Glutamatergic neuron (in vitro differentiated cells): ENCODE measurements at places on chromosomes 6 and 20.

DNA sequence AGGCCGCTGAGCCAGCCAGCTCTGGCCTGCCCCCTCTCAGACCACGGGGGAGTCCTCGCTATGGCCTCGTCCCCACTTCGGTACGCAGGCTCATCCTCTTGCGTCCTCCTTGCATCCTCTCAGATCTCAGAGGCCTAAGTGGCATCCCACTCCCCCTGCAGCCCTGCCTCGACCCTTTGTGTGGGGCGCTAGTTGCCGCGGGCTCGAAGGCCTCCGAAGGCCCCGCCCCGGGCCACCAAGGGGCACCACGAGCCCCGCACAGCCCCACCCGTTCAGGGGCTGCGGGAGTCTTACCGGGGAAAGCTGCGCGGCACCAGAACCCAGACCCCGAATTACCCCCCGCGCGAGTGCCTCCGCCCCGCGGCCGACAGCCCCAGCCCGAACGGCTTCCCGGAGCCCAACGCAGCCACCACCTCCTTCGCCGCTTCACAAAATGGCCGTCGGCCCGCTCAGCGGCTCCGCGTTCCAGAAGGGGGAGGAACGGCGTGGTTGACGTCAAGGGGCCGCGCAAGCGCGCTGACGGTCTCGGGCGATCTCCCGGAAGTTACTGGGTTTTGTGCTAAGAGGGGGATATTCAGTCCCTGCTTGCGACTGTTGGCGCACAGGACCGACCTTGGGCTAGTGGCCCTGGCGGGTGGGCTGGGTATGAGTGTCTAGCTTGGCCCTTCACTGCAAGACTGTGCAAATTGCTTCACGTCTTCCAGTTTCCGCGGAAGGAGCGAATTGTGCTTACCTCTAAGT is at the start of the genes CPNE1 and RBM12:
Gene CPNE1 (minus strand): TSS at position 435 of the 741 bp plus-strand sequence. CDS start 31,977 bp downstream, outside the sequence.
Gene RBM12 (minus strand): TSS at position 435 of the 741 bp plus-strand sequence. CDS start 9,578 bp downstream, outside the sequence.
- DNase-seq = peak; percentile 94

DNA sequence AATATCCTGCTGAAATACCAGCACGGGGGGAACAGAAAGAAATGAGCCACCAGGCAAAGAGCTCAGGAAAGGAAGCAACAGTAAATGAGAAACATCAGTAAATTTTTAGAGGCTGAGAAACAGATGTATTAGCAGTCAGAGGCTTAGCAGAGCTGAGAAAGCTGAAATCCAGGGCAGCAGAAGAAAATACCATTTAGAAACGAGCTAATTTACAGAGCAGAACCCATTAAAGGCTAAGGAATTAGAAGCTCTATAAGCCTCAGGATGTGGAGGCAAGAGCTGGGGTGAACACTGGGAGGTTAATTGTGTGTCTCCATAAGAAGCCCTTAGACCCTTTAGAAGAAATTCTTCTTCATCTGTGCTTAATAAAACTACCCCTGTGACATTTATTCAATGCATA is 178.6 kb upstream of the RGS17 start:
- no peak for DNase-seq

- peak; percentile 47 for DNase-seq
Observed at GRCh38 chr6:47097092-47097945, 55.2 kb upstream of the ADGRF1 start.

DNA sequence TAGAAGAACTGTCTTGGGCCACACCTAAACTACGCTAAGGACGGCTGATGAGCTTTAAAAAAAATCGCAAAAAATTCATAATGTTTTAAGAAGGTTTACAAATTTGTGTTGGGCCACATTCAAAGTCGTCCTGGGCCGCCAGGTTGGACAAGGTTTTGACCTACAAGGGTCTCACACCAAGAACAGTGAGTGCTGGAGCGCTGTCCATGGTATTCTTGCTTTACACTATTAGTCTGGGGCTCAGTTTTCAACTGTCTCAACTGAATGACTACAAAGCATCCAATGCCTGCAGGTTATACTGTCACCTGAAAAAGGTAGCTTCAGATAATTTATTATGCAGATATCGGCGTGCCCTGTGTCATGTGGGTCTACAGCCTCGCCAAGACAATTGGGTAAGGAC is 3.7 kb upstream of the FAXC start:
- no peak for DNase-seq

DNA sequence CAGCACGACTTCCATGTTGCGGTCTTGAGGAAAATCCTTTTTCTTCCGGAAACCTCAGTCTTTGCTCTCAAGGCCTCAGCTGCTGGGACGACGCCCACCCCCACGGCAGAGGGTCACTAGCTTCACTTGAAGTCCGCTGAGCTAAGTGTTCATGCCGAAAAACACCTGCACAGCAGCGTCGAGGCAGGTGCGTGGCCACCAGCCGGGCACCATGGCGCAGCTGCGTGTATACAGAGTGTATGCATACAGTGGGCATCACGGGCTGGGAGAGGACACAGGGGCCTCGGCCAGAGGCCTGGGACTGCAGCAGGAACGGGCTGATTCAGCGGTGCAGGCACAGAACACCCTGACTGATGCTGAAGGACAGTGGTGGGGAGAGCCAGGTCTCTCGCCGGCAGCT is 20.1 kb downstream of the KCNQ2 start:
- DNase-seq = no peak

DNA sequence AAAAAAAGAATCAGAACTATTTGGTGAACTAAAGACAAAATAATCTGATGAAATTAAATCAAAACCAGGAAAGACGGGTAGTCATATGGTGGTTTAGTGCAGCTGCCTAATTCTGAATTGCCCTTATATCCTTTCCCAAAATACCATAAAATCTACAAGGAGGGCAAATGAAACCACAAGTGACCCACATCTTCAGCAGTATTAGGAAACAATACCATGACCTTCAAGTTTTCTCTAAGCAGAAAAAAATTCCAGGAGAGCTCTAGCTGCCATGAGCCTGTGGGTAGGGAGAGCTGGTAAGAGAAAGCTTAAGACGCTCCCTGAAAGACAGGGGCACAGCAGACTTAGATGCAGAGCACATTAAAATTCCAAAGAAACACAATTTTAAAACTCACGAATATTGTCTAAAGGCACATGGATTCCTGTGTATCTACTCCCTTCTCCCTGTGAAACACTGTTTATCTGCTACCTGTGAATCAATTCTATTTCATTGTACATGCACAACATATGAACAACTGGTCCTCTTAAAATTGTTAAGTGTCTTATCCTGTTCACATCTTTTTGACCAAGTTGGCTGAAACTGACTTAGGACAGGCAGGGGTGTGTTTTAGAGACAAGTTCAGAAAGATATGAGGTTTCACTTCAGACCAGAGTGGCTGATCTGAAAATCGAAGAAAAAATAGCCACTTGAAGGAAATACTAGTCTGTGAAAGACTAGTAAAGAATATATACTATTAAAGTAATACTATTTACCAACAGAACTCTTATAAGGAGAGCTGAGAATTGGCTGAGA is 153.6 kb upstream of the SHLD1 start:
- DNase-seq = no peak

DNA sequence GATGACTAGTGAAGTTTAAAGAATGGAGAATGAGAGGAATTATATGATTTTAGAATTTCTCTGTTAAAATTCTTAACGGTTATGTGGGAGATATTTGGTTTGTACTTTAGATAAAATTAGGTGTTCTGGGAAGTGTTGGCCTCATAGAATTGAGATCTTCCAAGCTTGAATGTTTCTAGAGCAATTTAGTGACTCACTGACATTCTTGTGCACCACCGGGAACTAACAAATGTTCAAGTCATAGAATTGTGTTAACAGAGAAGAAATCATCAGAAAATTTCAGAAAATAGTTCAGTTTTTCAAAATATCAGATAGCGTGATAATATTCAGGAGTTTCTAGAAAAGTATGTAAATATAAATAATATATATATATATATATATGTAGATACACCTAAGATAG is 67.9 kb upstream of the BMP5 start:
- no peak for DNase-seq

- no peak for DNase-seq
Observed at GRCh38 chr6:47200536-47201334, 109.0 kb downstream of the TNFRSF21 start.

GRCh38 chr20:62893700-62894099 is 32.1 kb upstream of the TCFL5 start:
- no peak for DNase-seq

GRCh38 chr20:57498425-57499400 is 26.2 kb downstream of the CTCFL start:
- no peak for DNase-seq

DNA sequence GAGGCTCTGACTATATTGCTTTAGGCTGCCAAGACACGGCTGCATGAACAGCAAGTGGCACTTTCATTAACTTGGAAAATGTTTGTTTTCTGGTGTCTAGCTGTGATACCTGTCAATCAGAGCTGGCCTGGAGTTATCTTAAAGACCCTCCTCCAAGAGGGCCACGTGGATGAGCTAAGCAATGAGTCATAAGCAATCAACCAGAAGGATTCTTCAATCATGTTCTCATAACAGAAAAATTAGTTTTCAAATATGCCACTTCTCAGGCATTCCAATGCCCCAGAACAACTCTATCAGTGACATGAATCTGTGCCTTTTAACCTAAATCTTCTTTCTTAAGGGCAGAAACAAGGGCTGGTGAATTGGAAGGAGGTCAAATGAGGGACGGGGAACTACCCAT is 283.0 kb downstream of the HTR1B start:
- no peak for DNase-seq

DNA sequence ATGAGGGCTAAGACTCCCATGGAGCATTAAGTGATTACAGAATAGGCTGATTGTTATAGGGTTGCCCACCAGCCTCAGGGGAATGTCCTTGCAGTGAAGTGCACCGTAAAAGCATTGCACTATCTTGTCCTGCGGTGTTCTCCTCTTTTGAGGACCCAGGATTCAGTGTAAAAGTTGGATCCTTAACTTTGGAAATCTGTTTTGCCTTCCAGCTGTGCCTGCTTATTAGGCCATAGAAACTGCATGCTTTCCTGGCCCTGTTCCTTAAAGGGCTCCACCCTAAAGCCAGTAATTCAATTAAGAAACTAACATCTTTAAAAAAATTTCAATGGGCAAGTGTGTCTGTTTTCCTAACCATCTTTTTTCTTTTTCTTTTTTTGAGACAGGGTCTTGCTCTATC is 25.4 kb upstream of the NOTCH4 start:
- no peak for DNase-seq

- DNase-seq = no peak
Observed at GRCh38 chr6:137921823-137922222, 54.8 kb downstream of the TNFAIP3 start.
